Hepatocyte (in vitro differentiated cells): ENCODE measurements at places on chromosomes 16 and 17. TPM values are rescaled to one million over a fixed set of nuclear protein-coding genes. Genes with fewer than 3 reads are reported as not detected.

The ATP1B2 gene
- total RNA-seq, result 0.04 and 0.23 TPM in 2 replicates

The OR3A2 gene
- total RNA-seq, result not detected in 2 replicates

GRCh38 chr17:39208136-39208535, 8.1 kb downstream of the RPL19 start:
- peaks cover 18% of the 10 kb centered on the region for H3K27me3 ChIP-seq

- H3K27me3 ChIP-seq, result no peaks in the 10 kb centered on the region
- no peak for DNase-seq
- H3K4me1 ChIP-seq, result peaks cover 10% of the 10 kb centered on the region
- peak overlapping the region; percentile 55 for H3K27ac ChIP-seq
These were observed 9.8 kb downstream of the ST6GALNAC1 start for GRCh38 chr17:76633628-76634328.

- H3K27me3 ChIP-seq, result no peaks in the 10 kb centered on the region
- no peaks in the 10 kb centered on the region for H3K36me3 ChIP-seq
- no peak overlapping the region for H3K4me3 ChIP-seq
- no peaks in the 10 kb centered on the region for H3K4me1 ChIP-seq
These were observed 95.7 kb downstream of the RBFOX3 start for GRCh38 chr17:79515110-79515509.

DNA sequence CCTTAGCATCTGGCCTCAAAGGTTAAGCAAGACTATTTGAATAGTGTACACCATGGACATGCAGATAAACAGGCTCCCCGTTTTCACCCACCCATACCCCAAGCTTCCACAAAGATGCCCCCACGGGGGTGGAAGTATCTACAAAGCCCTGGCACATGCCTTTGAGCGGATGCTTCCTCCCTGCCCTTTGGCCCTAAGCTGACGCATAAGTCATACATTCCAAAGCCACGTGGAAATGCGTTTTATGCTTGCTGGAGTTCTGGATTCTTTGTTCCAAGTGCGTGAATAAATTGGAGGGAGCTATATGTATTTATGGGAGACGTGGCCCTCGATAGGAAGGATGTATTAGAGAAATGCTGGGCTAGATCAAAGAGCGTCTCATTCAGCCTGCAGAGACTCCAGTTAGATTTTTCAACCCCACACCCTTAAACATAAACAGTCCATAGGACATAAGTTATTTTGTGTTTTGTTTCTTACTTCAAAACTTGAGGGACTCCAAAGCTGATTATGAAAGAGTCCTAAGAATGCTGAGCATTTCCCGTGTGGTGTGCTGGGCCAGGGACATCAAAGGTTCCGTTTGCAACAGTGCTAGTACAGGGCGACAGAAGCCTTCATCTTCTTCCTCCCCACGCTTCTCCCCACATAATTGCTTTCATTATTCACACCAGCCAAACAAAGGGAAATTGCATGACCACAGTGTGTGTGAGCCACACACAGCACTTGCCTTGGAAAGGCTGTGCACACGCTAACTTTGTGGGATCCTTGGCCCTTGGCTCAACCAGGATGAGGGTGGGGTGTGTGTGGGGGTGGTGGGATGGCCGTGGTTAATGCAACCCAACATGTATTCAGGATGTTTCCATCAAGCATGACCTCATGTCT, 73.6 kb downstream of the WIPI1 start:
- H3K27ac ChIP-seq, result peak overlapping the region; percentile 62
- no peak overlapping the region for H3K4me3 ChIP-seq
- no peaks in the 10 kb centered on the region for H3K27me3 ChIP-seq

DNA sequence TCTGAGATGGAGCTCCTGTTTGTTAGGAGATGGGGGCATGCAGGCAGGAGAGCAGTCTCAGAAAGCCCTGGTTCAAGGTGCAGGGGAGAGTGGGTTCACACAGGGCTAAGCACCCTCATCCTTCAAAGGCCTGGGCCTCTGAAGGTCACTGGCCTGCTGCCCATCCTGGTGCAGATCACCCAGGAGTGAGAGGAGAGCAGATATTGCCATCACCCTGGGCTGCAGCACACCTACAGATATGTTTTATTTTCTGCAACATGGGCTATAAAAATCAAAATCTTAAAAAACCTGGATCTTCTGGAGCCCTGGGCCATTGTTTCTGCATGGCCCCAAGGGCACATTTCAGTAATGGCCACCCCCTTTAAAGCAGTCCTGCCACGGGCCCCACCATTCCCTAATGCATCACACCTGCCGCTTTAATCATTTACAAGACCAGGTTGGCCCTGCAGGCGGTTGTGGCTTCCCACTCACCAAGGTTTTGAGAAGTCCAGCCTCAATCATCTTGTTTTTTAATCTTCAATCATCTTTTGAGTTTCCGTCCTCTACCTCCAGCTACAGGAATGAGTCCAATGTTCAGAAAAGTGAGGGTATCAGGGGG, 20.4 kb upstream of the NUP93 start:
- no peaks in the 10 kb centered on the region for H3K36me3 ChIP-seq
- DNase-seq, result no peak
- H3K27me3 ChIP-seq, result no peaks in the 10 kb centered on the region
- H3K4me3 ChIP-seq, result no peak overlapping the region

DNA sequence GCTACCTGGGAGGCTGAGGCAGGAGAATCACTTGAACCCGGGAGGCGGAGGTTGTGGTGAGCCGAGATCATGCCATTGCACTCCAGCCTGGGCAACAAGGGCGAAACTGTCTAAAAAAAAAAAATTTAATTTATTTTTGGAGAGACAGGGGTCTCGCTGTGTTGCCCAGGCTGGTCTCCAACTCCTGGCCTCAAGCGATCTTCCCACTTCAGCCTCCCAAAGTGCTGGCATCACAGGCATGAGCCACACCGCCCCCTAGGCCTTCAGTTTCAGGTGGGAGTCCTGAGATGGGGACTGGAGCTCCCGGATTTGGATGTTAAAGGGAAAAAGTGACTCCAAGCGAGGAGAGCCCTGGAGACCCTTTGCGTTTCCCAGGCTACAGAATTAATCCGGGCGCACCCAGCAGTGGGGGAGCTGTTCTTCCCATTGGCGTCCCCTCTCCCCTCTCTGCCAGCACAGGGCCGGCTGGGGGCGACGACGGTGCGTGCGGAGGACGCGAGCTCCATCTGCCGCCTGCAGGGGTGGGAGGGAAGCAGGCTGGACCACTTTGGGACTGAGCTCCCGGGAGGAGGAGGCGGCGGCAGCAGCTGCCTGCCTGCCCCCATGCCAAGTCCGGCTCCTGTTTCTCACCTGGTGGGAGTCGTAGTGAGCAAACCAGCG, 49.3 kb upstream of the USP7 start:
- H3K36me3 ChIP-seq, result no peaks in the 10 kb centered on the region
- no peaks in the 10 kb centered on the region for H3K4me1 ChIP-seq
- DNase-seq, result peak; percentile 34

- H3K27ac ChIP-seq, result no peak overlapping the region
- H3K4me1 ChIP-seq, result no peaks in the 10 kb centered on the region
- no peak for DNase-seq
- no peak overlapping the region for H3K4me3 ChIP-seq
- no peaks in the 10 kb centered on the region for H3K27me3 ChIP-seq
These were observed 107.5 kb upstream of the CREBBP start for GRCh38 chr16:3988011-3988410.

DNA sequence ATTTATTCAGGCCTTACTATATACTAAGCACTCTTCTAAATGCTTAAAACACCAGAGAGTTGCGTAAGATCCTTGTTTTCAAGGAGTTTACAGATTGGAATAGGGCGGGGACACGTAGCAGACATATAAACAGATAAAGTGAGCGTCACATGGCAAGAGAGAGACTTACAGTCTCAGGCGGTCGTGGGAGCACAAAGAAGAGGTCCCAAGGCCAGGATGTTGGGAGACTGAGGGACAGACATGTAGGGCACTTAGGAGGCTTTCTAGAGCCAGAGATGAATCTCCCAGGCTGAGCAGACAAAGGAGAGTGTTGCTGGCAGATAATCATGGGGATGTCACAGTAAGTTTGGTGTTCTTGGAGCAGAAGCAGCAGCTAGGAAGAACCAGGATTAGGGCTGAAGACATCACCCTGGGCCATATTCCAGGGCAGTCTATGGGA, 119.1 kb upstream of the ANKFN1 start:
- H3K4me3 ChIP-seq, result no peak overlapping the region
- peaks cover 5% of the 10 kb centered on the region for H3K4me1 ChIP-seq
- DNase-seq, result peak; percentile 9
- no peaks in the 10 kb centered on the region for H3K36me3 ChIP-seq
- H3K27ac ChIP-seq, result no peak overlapping the region

- peak overlapping the region; percentile 87 for H3K27ac ChIP-seq
- H3K27me3 ChIP-seq, result no peaks in the 10 kb centered on the region
- H3K4me1 ChIP-seq, result peaks cover 30% of the 10 kb centered on the region
These were observed 54.5 kb downstream of the NKD1 start for GRCh38 chr16:50602531-50603205.

DNA sequence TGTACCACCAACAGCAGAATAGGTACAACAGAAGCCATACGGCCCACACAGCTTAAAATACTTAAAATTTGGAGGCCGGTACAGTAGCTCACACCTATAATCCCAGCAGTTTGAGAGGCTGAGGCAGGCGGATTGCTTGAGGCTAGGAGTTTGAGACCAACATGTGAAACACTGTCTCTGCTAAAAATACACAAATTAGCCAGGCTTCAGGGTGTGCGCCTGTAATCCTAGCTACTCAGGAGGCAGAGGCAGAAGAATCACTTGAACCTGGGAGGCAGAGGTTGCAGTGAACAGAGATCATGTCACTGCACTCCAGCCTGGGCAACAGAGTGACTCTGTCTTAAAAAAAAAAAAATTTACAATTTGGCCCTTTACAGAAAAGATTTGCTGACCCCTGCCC, 17.0 kb downstream of the GFOD2 start:
- no peak for DNase-seq
- no peak overlapping the region for H3K27ac ChIP-seq
- no peaks in the 10 kb centered on the region for H3K4me1 ChIP-seq
- no peaks in the 10 kb centered on the region for H3K27me3 ChIP-seq

- peaks cover 9% of the 10 kb centered on the region for H3K4me1 ChIP-seq
- H3K4me3 ChIP-seq, result no peak overlapping the region
- no peaks in the 10 kb centered on the region for H3K36me3 ChIP-seq
- no peak for DNase-seq
- H3K27me3 ChIP-seq, result no peaks in the 10 kb centered on the region
These were observed 11.7 kb downstream of the CANT1 start for GRCh38 chr17:78997881-78998280.
